ENCODE measurements at places on chromosomes 7 and 10. TPM values are rescaled to one million over a fixed set of nuclear protein-coding genes. Genes with fewer than 3 reads are reported as not detected.

DNA sequence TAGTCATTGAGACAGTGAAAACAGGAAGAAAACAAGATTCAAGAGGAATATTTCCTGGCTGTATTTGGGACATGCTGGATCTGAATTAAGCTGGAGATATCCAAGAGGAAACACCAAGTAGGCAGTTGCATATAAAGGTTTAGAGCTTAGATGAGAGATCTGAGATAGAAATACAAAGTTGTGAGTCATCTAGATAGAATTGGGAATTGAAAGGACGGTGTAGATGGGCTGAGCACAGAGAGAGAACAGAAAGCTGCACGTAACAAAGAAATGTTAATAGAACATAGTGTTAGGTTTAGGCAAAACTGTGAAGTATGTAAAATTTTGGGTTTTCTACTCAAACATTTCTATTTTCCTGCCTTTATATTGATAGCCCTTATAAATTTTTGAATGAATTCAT, 218.5 kb upstream of the TMEM196 start:
- no peak for DNase-seq

DNA sequence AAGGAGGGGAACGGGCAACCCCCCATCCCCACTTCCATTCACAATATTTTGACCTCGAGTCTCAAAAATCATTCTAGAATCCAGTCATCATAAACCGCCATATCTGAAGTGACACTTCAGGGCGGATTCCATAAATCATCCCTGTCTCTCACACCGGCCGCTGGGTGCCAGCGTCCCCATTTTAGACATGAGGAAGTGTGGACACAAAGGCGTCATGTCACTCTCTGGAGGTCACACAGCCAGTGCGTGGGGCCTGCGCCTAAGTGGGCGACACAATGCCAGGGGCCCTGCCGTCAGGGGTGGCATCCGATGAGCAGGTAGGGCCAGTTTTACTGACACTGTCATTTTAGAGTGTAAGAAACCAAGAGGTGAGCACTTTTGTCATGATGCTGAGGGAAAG, 19.5 kb downstream of the KCNH2 start:
- DNase-seq, result no peak

GRCh38 chr10:68171539-68172080, 60.3 kb downstream of the ATOH7 start:
- DNase-seq, result no peak

The VIPR2 gene
- total RNA-seq, result not detected

DNA sequence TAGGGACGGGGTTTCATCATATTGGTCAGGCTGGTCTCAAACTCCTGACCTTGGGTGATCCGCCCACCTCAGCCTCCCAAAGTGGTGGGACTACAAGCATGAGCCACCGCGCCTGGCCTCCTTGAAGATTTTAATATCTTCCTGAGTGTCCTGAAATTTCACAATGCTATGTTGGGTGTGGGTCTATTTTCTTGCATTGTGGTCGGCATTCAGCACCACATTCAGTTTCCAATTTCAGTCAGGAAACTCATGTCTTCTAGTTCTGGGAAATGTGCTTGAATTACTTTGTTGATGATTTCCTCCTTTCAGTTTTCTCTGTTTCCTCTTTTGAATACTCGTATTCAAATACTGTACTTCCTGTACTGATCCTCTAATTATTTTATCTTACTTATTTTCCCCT, 49.3 kb upstream of the IL6 start:
- DNase-seq, result no peak

The DENND11 gene
- 19.2 TPM for total RNA-seq

DNA sequence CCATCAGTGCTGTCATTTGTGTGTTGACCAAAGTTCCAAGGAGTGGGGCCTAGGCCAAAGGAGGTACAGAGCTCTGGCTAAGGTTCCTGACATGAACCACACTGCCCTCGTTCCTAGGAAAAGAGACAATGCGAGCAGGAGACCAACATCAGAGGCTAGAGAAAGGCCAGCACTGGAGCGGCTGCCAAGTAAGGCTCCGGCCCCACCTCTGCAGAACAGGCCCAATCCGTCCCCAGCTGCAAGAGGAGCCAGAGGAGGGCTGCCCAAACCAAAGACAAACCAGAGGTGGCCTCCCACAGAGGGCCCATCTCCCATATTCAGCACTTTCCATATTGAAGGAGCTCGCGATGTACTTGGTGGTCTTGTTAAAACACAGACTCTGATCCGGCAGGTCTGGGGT, 81.0 kb downstream of the FAM53B start:
- DNase-seq, result no peak

DNA sequence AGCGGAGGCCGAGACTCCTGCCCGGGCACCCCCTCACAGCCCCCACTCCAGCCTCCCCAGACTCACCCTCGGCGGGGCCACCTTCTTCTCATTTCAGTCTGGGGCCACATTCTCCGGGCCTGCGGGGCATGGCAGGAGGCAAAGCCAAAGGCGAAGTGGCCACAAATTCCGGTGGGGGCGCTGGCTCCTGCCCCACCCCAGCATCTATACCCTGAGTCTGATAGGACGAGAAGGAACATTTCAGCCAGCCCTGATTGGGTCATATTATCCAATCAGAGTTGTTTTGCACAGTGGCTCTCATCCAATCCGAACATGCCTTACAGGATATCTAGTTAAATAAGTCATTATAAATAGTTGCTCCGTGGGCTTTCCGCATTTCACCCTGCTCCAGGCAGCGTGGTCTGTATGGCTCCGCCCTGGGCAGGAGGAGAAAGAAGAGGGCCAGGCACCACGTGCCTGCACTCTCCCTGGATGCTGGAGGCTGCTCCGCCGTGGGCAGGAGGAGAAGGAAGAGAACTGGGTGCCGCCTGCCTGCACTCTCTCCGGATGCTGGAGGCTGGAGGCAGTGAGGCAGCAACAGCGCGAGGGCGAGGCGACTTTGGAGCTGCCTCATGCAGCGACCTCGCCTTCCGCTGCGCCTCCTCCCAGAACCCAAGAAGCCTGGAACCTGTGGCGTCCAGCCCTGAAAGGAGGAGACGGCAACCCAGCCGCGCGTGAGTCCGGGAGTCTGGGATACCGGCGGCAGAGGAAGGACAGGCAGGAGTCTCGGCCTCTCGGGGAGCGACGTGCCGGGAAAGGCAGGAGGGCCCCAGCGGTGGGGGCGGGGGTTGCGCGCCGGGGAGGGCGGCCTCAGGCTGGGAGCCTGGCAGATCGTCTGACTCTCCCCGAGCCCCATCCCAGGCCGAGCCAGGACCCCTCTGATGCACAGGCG, 162.9 kb downstream of the ZNF33B start:
- DNase-seq, result no peak

The MCU gene
- 39.4 TPM for total RNA-seq

The ABCB4 gene
- total RNA-seq, result not detected

GRCh38 chr10:91559750-91560149, 73.1 kb downstream of the PPP1R3C start:
- no peak for DNase-seq

- DNase-seq, result no peak
These were observed 6.0 kb downstream of the ALOX5 start for GRCh38 chr10:45379891-45380540.

DNA sequence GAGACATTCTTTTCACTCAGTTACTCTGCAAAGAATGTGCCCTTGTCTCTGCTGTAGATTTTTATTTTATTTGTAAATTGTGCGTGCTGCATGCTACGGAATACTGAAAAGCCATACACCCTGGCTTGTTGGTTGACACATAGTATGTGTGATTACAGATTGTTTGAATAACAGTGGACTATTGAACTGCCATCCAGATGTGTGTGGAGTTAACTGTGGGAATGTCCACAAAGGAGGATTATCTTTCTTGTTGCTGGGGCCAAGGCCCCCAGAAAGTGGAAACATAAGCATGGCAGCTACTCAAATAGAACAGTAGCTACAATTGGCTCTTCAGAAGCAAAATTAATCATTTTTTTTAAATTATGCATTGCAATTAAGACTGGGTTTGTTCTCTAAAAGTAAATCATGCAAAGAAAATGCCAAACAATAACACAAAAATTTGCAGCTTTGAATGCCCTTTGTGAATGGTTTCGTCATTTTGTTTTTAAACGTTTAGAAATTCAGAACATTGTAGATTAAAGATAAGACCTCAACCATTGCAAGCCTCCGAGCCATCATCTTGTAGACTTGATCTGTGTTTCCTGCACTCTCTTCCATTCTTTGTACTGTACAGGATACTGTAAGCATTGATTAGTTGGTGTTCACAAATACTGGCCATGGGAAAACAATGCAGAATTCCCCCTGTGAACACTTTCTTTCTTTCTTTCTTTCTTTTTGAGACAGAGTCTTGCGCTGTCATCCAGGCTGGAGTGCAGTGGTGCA, 210.3 kb upstream of the TCF7L2 start:
- no peak for DNase-seq

DNA sequence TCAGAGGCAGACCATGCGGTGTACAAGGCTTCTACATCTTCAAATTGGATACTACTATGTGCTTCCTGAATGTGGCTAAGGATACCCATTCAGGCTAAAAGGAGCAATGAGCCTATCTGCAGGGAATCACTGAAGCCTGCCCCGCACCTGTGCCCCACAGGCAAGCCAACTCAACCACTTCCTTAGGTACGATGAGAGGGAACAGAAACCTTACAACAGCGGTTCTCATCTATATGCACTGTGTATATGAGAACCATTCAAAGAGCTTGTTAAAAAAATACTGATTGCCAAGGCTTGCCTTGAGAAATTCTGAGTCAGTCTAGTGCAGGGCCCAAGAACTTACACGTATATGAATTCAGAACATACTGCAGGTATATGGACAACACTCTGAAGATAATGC, 679.6 kb downstream of the PARD3 start:
- DNase-seq, result no peak

The CLDN4 gene
- 126 TPM for total RNA-seq

DNA sequence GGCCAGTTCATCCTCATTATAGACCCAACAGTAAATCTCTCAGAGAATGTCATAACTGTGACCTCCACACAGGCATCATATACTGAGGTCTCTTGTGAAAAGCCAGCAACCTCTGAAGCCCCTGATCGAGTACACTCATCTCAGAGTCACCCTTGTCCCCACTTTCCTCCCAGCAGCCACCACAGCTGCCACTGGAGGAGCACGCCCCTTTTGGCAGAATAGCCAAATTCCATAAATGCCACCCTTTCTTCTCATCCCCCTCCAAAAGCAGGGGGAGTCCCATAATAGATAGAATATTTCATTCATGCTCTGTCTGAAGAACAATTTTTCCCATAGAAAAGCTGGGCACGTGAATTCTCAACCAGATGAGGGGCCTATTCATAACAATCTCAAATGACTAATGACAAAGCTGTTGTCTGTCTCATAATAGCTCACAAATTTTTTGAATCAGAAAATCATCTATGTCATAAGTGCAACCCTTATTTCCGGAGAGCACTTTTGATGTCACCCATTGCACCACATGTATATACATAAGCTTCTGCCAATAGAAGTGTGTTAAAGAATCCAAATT, 47.4 kb downstream of the SGMS1 start:
- no peak for DNase-seq

DNA sequence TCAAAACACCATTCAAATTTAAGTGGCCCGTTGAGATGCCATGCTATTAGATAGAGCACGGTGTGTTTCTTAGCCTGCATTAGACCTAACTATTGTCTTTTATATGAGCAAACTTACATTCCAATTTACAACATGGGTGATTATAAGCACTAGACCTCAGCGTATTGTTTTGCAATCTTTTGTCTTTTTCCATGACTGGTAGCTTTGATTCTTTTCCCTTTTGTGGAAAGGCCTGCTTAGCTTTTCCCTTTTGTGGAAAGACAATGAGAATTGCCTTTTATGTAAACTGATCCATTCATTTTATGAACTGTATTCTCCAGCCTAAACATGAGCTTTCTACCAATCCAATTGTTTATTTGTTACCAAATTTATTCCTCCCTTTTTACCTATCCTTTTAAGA, 823.1 kb downstream of the CCSER2 start:
- DNase-seq, result no peak

GRCh38 chr7:11650500-11650899, 181.5 kb downstream of the THSD7A start:
- no peak for DNase-seq

The DYNC1I1 gene
- total RNA-seq, result not detected

The CAMK2G gene
- 16.5 TPM for total RNA-seq

- DNase-seq, result no peak
These were observed 160.9 kb upstream of the NEBL start for GRCh38 chr10:21057989-21058388.

DNA sequence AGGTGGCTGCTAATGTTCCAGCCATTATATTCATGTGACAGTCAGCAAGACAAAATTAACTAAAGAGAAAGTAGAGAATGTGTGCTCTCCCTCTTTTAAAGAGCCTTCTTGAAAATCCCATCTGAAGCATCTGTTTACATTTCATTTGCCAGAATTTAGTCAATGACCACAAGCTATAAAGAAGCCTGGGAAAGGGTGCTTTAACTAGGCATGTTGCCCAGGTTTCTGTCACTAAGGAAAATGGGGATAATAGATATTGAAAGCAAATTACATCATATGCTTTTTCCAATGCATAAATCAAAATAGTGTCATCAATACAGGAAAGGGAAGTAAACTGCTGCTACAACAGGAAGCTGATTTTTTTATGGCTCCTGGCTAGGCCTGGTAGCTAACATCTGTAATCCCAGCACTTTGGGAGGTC, 67.7 kb downstream of the ELAPOR2 start:
- DNase-seq, result no peak

The BMPER gene
- 0.13 TPM for total RNA-seq

GRCh38 chr7:15780271-15780670, 93.8 kb upstream of the MEOX2 start:
- peak; percentile 64 for DNase-seq

- DNase-seq, result no peak
These were observed 41.0 kb downstream of the PRF1 start for GRCh38 chr10:70561558-70561957.

DNA sequence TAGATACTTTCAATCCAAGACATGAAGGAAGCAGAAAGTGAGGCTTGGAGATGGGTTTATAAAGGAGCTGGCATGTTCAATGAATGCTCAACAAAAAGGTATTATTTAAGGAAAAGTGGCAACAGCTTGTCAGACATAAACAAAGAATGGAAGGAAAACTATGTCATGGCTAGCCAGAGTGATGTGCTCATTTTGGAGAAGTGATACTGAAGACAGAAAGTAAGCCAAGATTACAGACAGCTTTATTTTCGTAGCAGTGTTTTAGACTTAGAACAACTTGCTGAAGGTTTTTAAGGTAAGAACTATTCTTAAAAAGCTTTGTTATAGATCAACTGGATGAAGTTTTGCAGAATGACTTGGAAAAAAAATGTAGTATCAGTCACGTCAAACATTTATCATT, 160.5 kb upstream of the FERD3L start:
- no peak for DNase-seq

DNA sequence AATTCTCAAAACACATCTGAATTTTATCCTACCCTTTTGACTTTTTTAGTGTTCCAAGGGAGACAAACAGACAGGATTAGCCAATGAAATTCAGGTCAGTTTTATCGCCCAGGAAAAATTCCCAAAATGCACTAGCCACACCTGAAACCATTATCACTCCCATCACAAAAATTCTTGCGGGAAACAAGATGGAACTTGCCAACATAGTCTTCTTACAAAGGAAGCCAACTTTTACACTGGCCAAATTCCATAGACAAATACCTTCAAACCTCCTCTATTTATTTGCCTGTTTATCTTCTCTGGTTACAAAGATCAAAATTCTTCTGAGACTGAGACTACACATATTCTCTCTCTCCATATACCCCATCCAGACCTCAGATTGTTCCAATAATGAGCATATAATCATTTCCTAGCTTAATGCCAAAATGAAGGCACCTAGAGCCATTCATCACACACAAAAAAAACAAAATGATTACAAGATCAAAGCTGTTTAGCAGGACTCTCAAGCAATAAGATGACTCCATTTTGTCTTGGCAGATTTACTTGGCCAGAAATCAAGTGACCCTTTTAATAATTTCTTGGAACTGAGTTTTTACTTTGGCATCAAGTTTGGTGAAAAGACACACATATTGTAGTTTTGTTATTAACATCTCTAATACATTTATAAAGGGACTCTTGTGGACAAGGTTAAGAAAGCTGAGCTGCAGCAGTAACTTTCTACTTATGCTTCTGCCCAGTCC, 30.2 kb downstream of the MET start:
- DNase-seq, result peak; percentile 90

Measured in bronchial epithelial cell (primary cell).